ENCODE measurements at places on chromosomes 3 and 15.

DNA sequence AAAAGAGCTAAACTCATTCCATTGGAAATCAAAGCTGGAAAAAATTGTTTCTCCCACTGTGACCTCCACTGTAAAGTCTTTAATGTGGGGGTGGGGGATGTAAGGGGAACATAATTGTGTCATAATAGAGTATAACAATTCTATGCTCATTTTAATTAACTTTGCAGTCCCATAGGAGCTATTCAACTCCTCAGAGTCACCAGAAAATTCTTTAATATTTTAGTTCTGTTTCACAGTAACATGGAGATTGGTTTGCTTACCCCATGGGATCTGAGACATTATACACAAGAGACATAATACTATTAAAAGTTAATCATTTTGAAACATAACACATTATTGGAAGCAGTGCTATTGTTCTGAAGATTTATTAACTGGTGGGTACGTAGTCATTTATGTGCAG, 765.9 kb upstream of the GRM7 start:
- no peak for DNase-seq

DNA sequence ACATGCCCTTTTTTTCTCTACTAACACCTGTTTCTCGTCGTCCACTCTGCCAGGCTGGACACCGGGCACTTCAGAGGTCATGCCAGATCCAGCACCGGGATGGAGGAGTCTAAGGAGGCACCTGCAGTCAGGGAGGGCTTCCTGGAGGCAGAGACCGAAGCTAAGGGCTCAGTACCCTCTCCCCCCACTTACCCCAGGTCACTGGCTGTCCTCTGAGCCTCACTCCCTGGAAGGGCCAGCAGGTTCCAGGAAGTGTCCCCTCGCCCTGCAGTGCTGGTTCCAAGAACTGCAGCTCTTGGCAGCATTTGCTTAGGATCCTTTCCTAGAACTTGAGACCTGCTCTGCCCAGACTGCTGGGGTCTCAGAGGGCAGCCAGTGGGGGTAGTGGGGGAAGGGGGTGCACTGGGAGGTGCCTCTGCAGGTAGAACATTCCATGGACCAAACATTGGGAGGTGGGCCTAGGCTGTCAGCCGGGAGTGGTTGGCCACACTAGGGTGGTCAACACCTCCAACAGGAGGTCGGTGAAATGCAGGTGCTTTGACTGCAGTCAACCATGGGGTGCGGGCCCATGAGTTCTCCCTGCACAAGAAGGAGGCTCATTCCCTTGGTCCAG, 11.3 kb downstream of the CISH start:
- no peak for DNase-seq

GRCh38 chr3:139588450-139588849, 48.9 kb upstream of the RBP1 start:
- DNase-seq, result no peak

- DNase-seq, result no peak
These were observed 4.3 kb upstream of the COLQ start for GRCh38 chr3:15525790-15526189.

DNA sequence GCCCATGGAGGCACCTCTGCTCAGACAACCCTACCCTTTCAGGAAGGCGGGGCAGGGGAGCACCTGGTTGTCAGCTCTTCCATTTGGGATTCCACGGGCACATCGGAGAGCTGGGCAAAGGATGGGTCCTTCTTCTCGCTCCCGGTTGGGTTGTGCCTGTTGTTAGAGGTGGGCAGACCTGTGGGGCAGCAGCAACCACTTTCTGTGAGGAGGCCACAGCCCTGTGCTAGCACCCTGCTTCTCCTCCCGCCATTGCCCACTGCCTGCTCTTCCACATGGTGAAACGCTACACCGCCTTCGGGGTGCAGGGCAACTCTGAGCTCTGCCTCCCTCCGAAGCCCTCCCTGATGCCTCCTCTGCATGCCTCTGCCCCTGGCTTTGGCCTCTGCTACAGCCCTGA, 7.0 kb upstream of the HHATL start:
- DNase-seq, result no peak

DNA sequence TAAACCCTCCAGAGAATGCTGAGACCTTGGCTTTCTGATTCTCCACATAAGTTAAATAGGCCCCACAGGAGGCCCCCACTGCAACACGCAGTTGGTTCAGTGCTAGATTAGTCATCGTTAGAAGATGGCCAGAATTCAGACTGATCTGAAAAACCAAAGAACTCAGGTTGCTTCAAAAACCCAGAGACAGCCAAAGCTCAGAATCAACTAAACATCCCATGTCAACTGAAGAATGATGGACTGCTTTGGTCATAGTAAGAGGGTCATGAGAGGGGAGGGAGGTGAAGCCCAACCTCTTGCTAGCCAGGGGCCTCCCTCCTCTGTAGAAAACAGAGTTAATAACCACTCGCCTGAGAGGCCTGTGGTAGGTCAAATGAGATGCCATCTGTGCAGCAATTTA, 93.1 kb downstream of the AKAP13 start:
- DNase-seq, result peak; percentile 57

DNA sequence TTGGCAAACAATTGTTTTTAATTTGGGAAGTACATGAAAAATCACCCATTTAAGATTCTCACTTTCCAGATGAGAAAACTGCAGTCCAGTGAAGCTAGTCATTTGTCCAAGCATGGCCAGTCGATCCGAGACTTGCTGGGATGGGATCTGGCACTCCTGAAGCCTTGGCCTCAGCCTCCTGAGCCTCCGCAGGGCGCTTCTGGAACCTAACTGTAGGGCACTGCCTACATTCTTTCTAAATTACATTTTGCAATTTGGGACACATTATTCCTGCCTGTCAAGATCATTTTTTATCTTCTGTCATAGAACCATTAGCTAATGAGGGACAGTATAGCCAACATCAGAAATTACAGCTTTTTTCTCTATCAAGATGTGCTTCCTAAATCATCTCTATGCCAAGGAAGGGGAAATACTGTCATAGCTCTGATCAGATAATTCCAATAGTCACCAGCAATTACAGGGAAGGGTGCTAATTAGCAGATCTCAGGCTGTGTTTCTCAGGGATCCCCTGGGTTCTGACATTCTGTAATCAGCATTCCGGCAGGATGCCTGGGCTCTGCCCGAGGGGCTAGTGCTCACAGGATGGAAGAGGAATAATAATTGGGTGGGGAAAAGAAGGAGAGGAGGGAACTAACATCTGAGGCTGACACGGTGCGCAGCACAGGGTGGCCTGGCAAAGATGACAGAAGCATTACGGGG, 28.3 kb downstream of the ANAPC13 start:
- no peak for DNase-seq

DNA sequence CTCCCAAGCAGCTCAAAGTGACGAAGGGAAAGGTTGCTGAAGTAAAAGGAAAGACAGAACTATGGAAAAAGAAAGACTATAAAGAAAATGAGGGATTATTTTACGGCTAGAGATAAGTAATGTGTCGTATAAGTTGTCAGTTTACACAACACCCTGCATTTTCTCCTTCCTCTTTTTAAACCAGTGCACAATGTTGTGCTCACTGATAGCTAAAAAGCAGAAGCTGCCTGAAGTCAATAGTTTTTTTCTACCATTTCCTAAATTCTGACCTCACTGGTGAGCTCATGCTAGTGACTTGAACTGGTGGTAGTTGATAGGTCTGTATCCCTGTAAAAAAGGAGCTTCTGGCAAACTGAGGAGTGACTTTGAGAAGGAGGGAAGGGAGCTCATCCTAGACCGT, 368.6 kb upstream of the GBE1 start:
- DNase-seq, result no peak

DNA sequence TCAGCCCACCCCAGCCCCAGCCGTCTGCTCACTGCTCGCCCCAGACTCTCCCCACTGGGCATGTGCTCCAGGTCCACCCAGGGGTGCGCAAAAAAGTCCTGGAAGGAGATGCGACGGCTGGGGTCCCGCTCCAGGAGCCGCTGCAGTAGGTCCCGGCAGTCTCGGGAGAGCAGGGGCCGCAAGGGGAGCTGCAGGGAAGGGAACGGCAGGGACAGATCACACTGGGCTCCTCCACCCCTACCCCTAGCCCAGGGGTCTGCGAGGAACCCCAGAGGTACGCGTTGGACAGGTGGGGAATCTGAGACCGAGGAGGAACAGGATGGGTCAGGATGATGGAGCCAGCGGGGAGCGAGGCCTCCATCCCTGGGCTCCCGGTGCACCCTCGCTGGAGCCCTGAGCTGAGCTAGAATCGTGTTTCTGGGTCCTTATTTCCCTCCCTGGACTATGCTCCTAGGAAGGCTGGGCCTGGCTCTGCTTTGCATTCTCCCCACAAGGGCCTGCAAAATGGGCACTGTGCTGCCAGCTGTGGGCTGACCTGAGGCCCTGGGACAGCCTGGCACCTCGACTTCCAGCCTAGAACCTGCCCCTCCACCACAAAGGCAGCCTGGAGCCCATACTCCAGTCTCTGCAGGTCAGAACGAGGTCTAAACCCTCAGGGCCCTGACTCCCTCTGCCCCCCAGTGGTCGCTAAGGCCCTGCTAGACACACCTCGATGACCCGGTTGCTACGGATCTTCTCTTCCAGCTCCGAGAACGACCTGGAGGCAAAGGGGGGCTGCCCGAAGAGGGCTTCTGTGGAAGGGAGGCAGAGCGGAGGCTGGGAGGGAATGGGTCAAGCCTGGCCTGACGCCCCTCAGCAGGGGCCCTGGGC, 3.2 kb downstream of the ULK3 start:
- no peak for DNase-seq

DNA sequence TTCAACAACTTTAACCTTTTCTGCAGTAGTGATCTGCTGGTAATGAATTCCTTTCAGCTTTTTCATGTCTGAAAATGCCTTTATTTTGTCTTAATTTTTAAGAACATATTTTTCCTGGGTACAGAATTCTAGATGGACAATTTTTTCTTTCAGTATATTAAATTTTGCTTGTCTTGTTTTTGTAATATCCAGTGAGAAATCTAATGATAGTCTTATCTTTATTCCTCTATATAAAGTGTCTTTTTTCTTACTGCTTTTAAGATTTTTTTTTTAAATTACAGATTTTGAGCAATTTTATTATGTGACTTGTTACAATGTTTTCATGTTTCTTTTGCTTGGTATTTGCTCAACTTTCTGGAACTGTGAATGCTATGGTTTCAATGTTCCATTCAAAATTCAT, 38.1 kb downstream of the TCF12 start:
- no peak for DNase-seq

GRCh38 chr3:57992452-57993213, 15.6 kb upstream of the FLNB start:
- no peak for DNase-seq

GRCh38 chr15:101799665-101800064, 3.6 kb upstream of the OR4F6 start:
- no peak for DNase-seq

GRCh38 chr15:57506422-57506821, 85.3 kb upstream of the MYZAP start:
- peak; percentile 83 for DNase-seq

DNA sequence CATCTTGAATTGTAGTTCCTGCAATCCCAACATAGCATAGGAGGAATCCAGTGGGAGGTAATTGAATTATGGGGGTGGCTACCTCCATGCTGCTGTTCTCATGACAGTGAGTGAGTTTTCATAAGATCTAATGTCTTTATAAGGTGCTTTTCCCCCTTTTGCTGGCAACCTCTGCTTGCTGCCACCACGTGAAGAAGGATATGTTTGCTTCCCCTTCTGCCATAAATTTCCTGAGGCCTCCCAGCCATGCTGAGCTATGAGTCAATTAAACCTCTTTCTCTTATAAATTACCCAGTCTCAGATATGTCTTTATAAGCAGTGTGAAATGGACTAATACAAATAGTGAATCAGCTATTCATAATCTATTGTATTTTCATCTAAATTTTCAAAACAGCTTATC, 537.3 kb downstream of the EPHA3 start:
- no peak for DNase-seq

- DNase-seq, result no peak
These were observed 84.4 kb upstream of the HES1 start for GRCh38 chr3:194051366-194052149.

DNA sequence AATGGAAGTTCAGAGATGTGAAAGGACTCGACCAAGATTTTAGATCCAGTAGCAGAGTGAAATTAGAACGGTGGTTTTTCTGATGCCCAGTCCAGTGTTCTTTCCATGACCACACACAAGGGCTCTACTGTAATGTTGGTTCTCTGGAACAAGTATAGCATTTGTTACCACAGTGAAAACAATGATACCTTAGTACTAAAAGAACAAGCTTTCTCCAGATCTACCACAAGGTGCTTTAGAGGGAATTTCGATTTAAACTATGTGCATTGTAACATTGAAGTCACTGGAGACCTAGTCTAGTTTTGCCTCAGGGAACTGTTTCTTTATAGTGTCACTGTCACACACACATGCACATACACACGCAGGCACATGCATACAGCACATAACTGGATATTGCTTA, 12.8 kb upstream of the CCNL1 start:
- DNase-seq, result no peak

DNA sequence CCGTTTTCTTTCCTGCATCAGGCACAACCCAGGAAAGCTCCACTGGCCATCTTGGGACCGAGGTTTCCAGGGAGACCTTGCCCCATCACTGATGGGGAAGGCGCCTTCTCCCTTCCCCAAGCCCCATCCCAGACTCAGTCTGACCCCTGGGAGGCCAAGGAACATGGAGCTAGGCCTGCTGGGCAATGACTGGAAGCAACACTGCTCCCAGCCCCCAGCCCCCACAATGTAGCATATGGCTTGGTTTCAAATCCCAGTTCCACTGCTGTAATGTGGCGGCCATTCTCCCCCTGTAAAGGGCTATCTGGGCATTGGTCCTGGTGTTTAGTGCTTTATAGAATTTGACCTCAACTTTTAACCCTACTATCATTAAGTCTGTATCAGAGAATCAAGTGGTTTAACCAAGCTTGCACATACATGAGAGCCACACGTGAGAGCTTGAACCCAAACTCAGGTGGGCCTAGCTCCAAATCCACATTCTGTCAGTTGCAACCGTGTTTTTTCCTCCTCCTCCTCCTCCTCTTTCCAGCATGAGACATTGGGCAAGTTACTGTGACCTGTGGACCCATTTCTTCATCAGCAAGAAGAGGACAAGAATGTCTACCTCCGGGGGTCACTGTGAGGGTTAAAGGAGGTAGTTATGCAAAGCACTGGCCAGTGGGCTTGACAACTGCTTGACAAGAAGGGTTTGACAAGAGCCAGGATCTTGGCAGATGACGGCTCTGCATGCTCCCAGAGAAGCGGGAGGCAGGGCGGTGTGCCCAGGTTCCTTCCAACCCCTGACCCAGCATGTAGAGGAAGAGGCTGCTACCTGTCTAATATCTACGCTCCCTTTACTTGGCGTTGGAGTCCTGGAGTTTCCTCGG, 37.4 kb downstream of the KLHL25 start:
- no peak for DNase-seq

DNA sequence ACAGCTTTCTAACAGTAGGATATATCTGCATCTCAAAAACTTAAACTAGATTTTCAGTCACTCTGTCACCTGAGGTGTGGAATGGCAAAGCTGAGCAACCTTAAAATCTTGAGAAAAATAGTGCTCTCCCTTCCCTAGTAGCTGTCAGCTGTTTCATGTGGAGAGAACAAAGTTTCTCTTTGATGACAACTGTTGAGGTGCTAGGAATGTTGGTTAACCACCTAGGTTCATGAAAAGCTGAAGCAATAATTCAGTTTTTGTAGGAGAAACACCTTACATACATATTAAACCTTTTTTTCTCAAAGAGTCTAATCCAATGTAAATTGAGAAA, 40.8 kb downstream of the TCF12 start:
- DNase-seq, result no peak

- no peak for DNase-seq
These were observed 30.2 kb upstream of the ATOSA start for GRCh38 chr15:52709187-52709981.

- DNase-seq, result no peak
These were observed 366.8 kb upstream of the ZNF385D start for GRCh38 chr3:22117751-22118346.

GRCh38 chr15:27770769-27771554, 328.2 kb downstream of the OCA2 start:
- DNase-seq, result no peak
